ENCODE measurements at places on chromosomes 5 and 9. TPM values are rescaled to one million over a fixed set of nuclear protein-coding genes. Genes with fewer than 3 reads are reported as not detected.

DNA sequence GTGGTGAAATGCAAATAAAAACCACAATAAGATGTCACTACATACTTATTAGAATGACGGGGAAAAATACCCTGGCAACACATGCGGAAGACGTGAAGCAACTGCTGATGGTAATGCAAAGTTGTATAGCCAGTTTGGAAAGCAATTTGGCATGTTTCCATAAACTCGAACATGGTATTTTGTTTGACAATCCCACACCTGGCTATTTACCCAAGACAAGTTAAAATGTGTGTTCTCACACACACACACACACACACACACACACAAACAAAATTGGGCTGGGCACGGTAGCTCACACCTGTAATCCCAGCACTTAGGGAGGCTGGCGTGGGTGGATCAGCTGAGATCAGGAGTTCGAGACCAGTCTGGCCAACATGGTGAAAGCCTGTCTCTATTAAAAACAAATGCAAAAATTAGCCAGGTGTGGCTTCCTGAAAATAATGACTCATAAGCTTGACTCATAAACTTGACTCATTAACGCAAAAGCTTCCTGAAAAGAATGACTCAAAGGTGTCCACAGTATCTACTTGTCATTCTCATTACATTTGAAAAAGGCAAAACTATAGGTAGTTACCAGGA, 456.5 kb downstream of the CDH18 start:
- peak; percentile 88 for DNase-seq

The NTNG2 gene
- polyA plus RNA-seq: 0.05 TPM

DNA sequence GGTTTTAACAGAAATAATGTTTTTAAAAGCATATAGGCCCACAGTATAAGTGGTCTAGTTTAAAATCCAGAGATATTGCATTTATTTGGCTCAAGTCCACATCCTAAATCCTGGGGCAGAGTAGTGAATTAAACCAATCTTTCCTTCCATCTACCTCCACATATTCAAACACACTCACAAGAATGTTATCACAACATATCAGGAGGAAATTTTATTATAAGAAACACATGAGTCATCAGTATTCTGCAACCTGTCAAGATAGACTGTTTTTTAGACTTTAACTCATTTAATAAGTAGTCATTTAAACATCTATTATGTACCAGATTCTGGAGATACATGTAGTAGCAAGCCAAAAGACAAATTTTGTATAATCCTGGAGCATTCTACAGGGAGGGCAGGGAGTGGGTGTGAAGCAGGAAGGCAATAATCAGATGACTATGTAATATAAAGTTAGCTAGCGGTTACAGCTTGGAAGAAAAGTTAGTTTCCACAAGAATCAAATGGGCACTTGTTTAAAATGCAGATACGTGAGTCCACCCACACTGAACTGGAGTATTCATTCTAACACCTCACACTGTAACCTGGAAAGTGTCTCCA, 187.3 kb upstream of the PIK3R1 start:
- DNase-seq: no peak

DNA sequence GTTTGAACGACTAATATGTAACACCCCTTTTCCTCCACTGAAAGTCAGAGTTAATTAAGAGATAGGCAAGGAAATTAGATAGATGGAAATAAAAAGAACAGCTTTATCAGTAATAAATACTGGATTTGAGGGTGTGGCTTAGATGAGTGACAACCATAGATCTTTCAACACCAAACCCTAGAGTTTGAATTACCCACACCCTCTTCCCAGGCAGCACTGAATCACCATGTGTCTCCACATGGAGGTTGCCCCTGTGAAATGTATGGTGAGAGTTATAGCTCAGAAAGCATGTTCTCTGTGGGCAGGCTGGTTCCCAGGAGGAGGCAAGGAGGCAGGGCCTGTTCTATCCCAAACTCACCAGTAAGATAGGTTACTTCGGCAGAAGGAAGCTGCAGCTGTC, 69.7 kb downstream of the TMEM174 start:
- no peak for DNase-seq

DNA sequence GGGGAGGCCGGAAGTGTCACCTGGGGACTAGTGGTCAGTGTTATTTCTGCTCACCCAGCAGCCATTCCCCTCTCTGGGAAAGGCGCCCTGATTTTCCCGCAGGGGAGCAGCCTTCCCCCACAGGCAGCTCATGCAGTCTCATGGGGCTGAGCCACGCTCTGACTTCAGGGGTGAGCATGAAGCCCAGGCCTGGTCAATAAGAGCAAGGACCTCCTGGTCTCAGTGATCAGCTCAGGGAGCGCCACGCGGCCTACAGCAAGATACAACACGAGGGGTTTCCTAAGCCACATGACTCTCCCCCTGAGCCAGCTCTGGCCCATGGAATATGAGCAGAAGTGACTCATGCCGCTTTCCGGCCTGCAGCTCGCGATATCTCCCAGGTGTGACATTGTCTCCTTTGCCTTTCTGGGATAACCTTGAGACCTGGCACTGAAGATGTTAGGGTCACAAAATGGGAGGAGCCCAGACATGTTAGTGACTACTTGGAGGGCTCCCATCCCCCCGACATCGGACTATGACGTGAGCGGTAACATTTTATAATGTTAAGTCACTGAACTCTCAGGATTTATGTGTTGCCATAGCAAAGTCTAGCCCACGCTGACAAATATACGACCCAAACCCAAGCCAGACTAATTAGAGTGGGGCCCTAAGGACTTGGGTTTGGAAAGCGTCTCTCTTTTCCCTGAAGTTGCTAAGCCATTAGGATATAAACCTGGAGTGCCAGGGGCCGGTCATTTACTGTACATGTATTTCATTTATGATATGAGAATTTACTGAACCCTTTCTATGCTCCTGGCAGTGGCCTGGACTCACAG, 46.5 kb upstream of the GFPT2 start:
- DNase-seq: no peak

GRCh38 chr5:160044391-160044804, 35.5 kb downstream of the TTC1 start:
- DNase-seq: no peak

The TEK gene
- polyA plus RNA-seq: 0.01 TPM

- no peak for DNase-seq
These were observed 615.5 kb downstream of the RAB3C start for GRCh38 chr5:59198365-59198764.

Measured in keratinocyte (primary cell).